ENCODE measurements at places on chromosomes 1 and 21. TPM values are rescaled to one million over a fixed set of nuclear protein-coding genes. Genes with fewer than 3 reads are reported as not detected.

- no peak for DNase-seq
These were observed 8.0 kb upstream of the TAGLN2 start for GRCh38 chr1:159933347-159933746.

Gene NDUFS2
- 161 TPM for total RNA-seq

DNA sequence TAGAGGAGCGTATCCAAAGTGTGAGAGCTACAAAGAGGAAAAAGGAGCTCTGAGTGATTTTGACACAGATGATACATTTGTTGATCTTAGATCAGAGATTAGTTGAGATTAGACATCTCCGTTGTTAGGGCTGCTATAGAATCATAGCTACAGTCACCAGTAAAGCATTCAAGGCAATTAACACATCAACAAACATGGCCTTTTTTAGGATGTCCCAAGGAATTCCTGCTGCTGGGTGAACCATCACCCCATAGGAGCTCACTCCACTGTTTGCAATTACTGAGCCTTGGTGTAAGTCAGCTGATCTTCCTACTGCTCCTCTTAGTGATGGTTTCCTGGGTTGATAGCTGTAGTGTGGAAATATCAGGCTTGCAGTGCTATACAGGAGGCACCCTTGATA, 6.7 kb upstream of the RSRP1 start:
- no peak for DNase-seq

- DNase-seq, result no peak
These were observed 2.6 kb downstream of the BARHL2 start for GRCh38 chr1:90714521-90714951.

- no peak for DNase-seq
These were observed 3.1 kb downstream of the RPS6KC1 start for GRCh38 chr1:213054142-213054541.

GRCh38 chr1:206419250-206419649, 51.0 kb upstream of the IKBKE start:
- DNase-seq, result no peak

DNA sequence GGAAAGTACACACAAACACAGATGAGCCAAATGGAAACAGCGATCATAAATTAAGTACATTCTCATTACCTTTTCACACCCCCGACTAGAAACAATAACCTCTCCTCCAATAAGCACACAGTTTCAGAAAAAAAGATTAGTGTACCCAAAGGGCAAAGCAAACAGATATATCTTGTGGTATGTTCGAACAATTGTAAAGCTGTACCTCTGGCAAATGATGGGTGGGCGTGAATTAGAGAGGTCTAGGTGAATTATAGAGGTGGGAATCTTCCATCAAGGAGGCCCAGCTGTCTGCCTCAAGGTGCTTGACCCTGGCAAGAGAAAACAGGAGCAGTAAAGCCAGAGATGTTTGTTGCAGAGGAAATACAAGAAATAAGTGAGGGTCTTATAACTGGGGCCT, 715.3 kb upstream of the NEGR1 start:
- DNase-seq, result no peak

DNA sequence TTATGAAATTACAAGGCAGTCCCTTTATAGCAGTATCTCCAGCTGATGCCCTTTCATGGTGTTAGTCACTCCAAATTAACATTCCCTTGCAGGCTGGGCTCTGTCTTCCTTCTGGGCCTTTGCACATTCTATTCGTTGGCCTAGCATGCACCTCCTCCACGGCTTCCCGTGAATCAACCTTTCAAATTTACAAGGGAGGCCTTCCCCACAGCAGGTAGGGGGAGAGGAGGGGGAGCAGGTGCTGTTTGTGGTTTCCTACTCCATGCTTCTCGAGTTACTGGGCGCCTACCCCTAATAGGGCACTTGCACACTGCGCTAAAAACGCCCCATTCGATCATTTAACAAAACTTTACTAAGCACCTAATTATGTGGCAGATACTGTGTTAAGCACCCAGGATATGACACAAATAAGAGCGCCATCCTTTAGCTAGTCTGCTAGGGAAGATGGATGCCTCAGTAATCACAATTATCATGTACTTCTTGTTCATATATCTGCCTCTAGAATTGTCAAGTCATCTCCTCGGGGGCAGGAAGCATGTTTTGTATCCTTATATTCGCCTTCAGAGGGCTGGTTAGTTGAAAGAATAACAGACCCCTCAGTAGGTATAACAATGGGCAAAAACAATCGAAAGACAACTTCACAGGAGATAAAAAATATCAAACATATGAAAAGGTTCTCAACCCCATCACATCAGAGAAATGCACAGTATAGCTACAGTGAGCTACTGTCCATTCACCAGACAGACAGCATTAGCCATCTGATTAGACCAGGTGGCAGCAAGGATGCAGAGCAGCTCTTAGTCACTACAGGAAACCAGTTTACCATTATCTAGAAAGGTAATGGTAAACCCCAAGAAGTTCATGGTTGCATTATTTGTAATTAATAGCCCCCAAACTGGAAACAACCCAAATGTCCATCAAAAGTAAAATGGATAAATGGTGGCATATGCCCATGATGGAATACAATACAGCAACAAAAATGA, 1.7 kb upstream of the ADAR start:
- no peak for DNase-seq

DNA sequence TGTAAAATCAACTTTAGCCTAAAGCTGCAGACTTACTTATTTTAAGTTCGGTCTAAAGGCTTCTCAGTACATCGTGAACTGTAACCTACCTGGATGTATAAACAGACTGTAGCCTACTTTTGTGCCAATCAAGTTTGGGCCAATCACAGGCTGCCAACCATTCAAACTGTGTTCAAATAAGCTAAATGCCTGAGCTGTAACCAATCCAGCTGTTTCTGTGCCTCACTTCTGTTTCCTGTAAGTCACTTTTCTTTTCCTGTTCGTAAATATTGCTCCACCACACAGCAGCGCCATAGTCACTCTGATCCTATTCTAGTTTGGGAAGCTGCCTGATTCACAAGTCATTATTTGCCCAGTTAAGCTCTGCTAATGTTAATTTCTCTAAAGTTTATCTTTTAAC, 37.5 kb upstream of the SLAMF9 start:
- DNase-seq, result no peak

Gene NFIA
- total RNA-seq, result 15.1 TPM

Gene NEXN
- total RNA-seq, result not detected

Gene RAB7B
- not detected for total RNA-seq

DNA sequence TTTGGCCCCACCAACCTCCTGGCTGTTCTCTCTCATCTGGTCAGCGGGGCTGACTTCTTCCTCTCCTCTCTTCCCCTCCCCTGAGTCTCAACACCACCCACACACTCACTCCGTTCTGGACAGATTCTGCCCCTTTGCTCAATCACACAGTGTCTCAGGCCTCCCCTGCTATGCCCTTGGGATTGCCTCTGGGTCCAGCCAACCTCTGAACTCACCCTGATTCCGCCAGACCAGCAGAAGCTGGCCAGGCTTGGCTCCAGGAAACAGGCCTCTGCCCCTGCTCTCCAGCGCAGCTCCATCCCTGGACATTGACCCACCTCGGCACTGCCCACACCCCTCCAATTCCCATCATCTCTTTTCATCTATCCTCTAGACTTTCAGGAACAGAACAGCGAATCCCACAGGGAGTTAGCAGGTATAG, 22.1 kb downstream of the AHDC1 start:
- no peak for DNase-seq

DNA sequence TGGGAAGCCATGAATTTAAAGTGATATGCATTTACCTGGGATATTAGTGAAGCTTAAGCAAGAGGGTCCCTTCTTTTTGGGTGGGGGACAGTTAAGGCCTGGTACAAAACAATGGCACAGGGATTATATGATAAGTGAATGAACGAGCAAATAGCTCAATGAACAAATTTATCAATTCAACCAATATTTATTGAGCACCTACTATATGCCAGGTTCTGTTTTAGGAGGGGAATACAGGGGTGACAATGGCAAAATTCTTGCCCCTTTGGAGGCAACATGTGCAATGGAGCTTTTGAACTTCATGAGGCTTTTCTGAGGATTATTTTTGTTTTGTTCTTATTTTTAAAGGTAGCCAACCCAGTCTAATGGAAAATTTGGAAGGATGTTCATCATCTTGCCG, 68.2 kb downstream of the FOXD2 start:
- no peak for DNase-seq

- no peak for DNase-seq
These were observed 140.0 kb downstream of the ETS2 start for GRCh38 chr21:38945545-38946245.

DNA sequence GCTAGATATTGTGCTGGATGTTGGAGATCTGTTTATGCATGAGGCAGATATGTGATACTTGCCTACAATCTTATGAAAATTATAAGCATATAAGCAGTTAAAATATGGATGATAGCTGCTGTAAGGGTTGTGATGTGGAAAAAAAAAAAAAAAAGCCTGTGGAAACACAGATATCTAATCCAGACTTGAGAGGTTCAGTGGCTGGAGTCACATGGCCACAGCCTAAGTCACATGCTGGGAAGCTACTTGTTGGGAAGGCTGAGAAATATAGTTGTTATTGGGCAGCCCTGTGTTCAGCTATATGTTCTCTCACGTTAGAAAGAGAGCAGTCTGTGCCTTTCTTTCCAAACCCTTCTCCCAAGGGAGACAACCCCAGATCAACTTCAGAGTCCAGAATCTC, 15.1 kb downstream of the RAVER2 start:
- no peak for DNase-seq

GRCh38 chr1:119633575-119633974, 14.5 kb downstream of the ZNF697 start:
- DNase-seq, result no peak

Gene UBASH3A
- total RNA-seq, result not detected

GRCh38 chr1:153470707-153471106, 10.3 kb upstream of the S100A7 start:
- no peak for DNase-seq

DNA sequence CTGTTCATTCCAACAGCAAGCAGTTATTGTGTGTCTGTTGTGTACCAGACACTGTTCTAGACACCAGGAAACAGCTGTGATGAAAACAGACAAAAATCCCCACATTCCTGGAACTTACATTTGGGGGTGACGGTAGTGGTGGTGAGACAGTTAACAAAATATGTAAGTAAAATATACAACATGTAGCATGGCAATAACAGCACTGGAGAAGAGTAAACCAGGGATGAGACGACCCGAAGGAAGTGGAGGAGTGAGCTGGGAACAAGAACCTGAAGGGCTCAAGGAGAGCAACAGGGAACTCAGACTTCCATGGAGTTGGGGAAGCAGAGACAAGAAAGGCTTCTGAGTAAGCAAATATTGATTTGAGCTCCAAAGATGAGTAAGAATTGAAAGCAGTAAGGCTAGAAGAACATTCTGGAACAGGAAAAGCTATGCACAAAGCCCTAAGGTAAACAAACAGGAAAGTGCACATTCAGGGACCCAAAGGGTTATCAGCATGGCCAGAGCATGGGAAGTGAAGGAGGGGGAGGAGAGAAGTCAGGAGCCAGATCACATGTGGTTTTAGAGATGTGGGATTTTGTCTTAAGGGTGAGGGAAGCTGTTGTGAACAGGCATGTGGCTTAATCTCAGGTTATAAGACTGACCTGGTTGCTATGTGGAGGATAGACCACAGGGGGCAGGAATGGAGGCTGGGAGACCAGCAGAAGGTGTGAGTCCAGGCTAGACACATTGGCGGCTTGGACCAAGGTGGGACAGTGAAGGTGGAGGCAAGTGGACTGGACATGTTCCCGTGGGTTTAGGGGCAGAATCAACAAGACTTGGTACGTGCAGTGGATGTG, 7.3 kb downstream of the CSF1 start:
- no peak for DNase-seq

DNA sequence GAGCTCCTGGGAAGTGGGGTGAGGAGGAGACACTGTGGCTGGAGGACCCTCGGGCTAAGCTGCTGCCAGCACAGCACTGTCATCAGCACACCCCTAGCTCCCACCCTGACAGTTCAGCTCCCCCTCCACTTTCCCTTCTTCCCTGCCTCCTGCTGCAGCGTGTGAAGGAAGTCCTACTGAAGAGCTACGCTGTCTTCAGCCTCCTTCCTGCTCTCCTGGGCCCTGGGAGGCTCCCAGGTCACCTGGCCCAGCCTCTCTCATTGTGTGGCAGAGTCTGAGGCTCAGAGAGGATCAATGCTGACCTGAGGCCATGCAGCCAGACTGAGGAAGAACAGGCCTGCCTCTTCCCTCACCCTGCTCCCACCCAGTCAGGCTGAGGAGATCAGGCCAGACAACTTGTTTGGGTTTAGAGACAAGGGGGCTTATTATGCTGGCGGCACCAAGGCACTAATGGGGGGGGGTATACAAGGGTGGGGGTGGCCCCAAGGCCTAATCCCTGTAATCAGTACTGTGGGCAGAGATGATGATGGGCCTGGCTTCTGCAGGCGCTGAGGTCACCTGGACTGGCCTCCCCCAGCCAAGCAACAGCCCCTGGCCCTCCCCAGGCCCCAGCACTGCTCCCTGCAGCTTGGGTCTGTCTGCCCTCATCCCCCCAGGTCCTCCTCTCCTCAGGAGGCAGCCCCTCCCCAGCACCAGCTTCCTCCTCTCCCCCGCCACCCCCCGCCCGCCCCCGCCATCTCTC, 9.1 kb downstream of the NES start:
- DNase-seq, result no peak

- no peak for DNase-seq
These were observed 90.9 kb downstream of the SH3GLB1 start for GRCh38 chr1:86795316-86795715.

GRCh38 chr21:34031835-34032370, 41.5 kb upstream of the MRPS6 start:
- DNase-seq, result no peak

Gene TNFRSF18
- total RNA-seq, result not detected

GRCh38 chr1:56461158-56462127, 117.9 kb downstream of the PLPP3 start:
- no peak for DNase-seq

- no peak for DNase-seq
These were observed 47.3 kb upstream of the GPR37L1 start for GRCh38 chr1:202075389-202075788.

- DNase-seq, result no peak
These were observed 92.3 kb downstream of the ROR1 start for GRCh38 chr1:63866084-63866483.

GRCh38 chr1:44718091-44718490, 12.9 kb downstream of the RNU5D-1 start:
- no peak for DNase-seq

DNA sequence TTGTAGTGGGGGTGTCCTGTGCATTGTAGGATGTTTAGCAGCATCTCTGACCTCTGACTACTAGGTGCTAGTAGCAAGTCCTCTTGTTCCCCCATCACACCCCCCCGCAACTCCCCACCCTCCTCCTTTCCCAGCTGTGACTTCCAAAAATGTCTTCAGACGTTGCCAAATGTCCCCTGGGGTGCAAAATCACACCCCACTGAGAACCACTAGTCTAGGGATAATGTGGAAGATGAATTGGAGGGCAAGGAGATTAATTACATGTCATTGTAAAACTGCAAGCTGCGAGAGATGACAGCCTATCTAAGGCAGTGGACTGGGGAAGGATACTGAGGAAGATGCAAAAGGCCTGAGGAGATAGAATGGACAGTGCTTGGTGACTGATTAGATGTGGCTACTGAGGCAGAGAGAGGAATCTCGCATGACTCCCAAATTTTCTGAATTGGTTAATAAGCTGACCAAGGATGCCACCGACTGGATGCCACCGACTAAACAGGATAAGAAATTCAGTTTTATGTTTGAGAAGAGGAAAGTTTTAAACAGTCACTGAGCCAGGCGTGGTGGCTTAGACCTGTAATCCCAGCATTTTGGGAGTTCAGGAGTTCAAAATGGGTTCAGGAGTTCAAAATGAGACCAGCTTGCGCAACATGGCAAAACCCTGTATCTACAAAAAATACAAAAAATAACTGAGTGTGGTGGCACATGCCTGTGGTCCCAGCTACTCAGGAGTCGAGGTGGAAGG, 3.1 kb upstream of the JAK1 start:
- no peak for DNase-seq
